ENCODE measurements at places on chromosomes 7 and 10.

DNA sequence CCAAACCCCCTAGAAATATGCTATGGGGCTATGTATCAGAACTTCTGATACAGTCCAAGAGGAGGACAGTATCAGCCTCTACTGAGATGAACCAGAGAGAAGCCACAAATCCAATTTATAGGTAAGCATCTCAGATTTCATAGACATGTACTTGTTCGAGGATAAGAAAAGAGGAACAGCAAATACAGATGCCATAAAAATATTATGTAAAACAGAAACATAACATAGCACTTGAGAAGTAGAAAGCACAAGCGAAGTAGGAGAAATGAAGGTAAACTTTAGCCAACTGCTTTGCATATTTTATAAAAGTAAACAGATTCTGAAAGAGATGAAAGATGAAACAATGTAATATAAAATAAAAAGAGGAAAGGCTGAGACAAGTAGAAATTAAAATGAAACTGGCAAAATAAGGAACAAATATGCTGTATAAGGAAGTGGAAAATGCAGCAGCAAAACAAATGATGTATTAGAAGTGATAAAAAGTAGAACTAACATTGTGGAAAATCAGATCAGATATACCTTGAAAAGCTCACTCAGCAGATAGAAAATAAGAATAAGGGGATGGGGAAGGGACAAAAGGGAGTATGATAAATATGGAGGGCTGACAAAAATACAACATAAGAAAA is 135.1 kb downstream of the SKAP2 start:
- no peak for DNase-seq

GRCh38 chr10:132884041-132884440 is 58.3 kb downstream of the CFAP46 start:
- no peak for DNase-seq

- DNase-seq: no peak
Observed at GRCh38 chr10:96456296-96456840, 57.4 kb downstream of the TLL2 start.

DNA sequence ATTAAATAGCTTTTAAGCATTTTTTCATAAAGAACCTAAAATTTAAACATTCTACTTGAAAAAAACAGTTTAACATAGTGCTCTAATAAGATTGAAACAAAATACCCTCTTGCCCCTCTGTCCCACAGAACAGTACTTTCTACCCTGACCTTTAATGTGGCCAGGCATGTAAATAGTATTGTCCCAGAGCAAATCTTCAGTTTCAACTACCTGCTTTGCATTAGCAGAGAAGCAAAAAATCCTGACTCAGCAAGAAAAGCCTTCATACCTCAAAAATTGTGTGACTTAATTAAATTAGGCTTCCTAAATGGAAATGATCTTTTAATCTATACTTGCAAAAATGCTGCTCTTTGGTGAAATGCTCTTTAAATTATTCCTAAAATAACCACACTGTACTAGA is 237.4 kb upstream of the AOAH start:
- no peak for DNase-seq

- DNase-seq: no peak
Observed at GRCh38 chr10:124596116-124596785, 134.6 kb downstream of the LHPP start.

DNA sequence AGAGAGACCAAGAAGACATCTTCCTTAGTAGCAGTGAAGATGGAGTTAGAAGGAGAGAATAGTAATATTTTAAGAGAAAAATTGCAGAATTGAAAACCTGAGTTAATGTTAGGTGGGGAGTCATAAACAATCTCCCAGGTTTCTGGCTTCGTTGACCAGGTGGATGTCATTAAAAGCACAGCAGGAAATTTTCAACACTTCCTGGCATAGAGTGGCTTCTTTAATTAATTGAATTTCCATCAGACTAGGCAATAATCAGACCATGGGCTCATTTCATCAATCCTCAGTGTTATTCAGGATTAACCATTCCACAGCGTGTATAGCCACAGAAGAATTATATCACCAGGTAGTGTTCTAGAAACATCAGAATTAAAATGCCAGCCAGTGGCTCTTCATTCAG is 268.2 kb downstream of the CCDC3 start:
- no peak for DNase-seq

- DNase-seq: no peak
Observed at GRCh38 chr7:71239586-71240268, 107.8 kb downstream of the GALNT17 start.

- DNase-seq: no peak
Observed at GRCh38 chr7:74134117-74134620, 40.0 kb upstream of the EIF4H start.

DNA sequence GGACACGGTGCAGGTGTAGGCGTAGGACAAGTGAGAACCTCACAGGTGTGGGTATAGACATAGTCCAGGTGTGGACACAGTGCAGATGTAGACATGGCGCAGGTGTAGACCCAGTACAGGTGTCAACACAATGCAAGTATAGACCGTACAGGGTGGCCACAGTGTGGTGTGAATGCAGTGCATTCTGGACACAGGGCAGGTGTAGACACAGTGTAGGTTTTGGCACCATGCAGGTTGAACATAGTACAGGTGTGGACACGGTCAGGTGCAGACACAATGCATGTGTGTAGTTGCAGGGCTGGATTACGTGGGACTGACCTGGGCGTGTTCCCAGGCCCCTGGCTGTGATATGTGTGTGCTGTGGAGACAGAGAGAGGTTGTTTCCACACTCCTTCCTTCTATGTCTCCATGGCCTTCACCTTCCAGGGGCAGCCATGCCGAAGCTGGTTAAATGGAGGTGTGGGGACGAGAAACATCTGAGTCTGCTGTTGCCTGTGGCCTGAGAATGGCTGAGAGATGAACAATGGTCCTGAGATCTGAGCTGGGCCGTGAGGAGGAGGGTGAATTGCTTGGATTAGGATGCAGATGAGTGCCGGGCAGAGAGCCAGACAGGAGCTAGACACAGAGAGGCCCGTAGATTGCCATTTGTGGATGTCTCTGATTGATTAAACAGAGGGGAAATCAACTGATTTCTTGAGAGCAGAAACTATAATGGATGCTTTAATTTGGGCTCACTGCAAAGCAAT is 343.9 kb upstream of the SHH start:
- no peak for DNase-seq

GRCh38 chr7:88202799-88203198 is 17.0 kb downstream of the SRI start:
- no peak for DNase-seq

DNA sequence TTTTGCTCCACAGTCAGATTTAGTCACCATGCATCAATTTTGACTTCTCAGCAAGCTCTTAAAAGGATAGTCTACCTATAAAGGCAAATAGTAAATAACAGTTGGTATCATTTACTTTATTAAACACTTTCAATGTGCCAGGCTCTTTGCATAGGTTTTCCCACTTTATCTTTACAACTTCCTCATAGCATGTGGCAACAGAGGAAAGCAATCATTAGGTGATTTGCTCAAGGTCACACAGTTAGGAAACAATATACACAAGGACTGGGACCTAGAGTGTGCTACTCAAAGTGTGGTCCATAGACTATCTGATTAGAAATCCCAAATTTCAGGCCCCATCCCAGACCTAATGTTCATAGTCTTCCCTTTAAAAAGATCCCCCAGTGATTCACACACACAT is 212.3 kb downstream of the MTERF1 start:
- no peak for DNase-seq
